ENCODE measurements at places on chromosomes 3 and 15.

GRCh38 chr15:101803209-101803608, at the start of gene OR4F6:
Gene OR4F6 (plus strand): TSS chr15:101803509. CDS start chr15:101805720, 2,211 bp downstream.
- DNase-seq: no peak

DNA sequence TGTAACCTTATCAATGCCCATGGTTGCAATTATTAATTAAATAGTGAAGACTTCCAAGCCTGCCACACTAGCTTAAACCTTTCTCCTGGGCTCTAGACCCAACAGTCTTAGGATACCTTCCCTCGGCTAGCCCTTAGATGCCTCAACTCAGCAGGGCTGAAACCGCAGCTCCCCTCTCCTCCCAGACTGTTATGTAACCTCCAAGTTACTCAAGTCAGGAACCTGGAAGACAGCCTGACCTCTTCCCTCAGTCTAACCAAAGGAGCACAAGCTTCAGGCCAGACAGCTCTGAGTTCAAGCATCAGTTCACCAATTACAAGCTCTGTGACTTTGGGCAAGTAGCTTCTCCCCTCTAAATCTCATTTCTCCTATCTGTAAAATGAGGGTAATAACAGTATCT, 70.5 kb upstream of the HACD2 start:
- no peak for DNase-seq

DNA sequence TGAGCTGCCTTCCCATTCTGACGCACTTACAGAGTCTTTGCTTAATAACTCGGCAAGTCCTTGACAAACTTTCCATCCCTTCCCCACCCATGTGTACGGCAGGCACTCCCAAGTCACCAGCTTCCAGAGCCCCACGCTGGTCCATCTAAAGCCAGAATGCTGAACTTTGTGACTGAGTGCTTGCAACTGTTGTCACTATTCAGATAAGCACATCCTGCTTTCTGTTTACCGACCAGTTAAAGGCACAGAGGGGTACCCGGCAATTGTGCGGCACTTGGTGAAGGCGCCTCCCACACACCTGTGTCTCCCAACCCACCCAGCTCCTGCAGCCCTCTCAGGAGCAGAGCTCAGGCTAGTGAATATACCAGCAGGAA, 430.6 kb downstream of the FOXP1 start:
- no peak for DNase-seq

DNA sequence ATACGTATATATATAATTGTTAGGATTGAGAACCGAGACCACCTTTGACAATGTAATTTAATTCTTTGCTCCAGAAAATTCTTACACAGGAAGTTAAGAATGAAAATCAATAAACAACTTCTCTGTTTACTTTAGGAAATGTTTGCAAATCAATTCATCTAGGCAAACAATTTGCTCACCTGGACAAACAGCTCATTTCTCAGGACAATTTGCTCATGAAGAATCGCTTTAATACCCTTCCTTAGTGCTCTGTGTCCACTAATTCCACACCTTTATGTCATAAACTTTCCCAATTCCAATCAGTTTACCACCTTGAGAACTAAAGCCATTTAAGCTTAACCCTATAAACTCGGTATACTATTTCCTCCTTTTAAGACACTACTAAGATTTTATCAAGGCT, 292.2 kb downstream of the BCHE start:
- DNase-seq: no peak

DNA sequence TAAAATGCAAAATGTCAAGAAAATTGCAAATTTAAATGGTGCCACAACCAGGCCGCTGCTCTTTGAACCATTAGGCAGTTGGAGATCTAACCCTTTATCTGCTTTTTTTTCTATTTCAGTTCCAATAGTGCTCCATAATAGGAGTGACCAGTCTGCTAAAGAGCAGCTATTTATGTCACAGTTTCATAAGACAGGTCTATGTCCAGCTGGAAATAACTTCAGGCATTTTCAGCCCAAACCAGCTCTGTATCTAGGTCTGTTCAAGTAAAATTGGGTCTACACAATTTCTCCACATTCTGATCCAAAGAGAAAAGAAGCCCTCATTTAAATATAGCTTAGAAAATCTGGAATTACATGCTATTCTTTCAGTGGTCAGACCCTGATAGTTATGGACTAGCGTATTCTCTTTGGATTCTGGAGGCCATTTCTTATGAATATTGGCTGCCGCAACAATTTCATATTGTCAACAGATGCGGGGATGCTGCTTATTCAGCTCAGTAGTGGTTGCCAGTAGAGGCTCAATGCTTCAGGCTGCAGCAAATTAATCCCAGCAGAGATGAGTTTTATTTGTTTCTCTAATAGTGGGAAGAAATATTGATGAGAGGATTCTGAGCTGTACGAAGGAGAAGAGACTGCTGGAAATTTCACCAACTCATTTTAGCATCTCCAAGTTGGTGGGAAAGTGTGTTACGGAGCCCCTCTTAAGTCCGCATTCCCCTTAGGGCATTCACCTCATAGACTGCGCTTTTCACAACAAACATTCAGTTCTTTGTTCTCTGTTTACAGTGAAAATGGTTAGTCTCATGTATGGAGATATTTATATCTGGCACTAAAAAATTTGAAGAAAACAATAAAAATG, 887.0 kb downstream of the ROBO1 start:
- peak; percentile 20 for DNase-seq

GRCh38 chr3:7973006-7973405, 528.6 kb upstream of the LMCD1 start:
- no peak for DNase-seq

GRCh38 chr3:138230525-138230924, 43.4 kb downstream of the ARMC8 start:
- DNase-seq: no peak

DNA sequence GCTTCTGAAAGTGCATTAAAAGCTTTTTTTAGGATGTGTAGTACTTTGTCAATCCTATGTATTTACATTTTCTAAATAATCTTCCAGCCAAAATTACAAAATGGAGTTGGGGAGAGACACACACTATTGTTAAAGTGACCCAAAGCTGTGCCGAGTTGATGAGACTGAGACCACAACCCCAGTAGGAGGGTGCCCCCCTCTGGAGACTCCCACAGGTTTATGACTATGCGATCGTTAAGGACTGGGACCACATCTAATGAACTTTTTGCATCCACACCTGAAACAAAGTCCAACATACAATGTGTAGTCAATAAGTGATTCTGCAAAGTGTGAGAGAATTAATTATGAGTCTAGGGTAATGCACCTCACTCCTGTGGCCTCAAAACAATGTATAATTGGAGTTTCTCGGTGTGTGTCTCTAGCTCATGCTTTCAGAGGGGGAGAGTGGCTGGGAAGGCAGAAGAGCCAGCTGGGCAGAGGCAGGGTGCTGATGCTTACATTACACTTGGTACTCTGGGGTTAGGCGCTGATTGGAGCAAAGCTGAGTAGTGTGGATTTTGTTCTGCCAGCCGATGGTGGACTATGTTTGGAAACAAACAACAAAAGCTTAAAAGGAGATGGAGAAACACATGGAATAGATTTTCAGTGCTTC, 102.8 kb downstream of the KCNH8 start:
- no peak for DNase-seq

DNA sequence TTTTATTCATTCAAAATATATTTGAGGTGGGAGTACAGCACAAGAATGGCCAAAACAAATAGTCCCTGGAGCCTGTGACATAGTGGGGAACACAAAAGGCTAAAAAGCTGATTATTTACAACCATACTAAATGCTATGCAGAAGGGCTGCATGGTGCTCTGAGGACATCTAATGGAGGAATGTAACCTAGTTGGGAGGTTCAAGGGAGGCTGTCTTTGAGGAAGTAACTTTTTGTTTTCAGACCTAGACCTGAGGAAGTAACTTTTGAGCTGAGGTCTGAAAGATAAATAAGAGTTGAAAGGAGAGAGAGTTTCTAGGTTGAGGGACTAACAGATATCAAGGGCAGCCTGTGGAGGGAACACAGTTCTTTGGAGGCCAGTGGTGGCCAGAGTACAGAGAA, 34.8 kb upstream of the RASA2 start:
- no peak for DNase-seq

- no peak for DNase-seq
Measured at GRCh38 chr3:192843723-192844485, 73.8 kb downstream of the MB21D2 start.

DNA sequence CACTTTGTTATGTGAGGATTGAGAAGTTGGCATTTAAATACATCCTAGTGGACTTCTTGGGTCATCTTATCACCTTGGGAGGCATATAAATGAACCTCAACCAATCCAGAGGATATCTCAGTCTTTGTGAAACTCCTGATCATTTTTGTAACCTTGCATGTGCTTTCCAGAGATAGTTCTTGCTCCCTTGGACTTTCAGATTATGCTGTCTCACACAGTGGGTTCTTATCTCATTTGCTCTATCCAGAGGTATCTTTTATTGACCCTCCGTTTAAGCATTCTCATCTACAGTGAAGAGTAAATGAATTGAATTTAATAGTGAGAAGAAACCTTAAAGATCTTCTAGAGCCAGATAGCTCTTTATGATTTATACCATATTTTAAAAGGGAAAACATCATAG, 10.4 kb downstream of the ARMC8 start:
- no peak for DNase-seq

- no peak for DNase-seq
Measured at GRCh38 chr3:102748646-102749045, 313.8 kb downstream of the ZPLD1 start.

DNA sequence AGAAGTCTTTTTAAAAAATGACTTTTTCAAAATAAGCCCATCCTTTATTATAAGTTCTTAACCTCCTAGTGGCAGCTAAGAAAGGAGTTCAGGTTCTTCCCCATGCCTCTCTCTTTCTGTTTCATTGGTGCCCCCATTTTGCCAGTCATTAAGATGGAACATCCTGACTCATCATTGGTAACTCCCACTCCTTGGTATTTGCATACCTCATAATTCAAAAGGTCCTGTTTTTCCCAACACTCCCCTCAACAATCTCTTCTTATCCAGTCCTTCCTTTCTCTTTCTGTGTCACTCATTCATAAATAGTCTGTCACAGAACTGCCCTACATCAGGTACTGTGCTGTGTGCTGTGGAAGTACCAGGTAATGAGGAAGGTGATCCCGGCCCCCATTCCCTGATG, 394.0 kb downstream of the FOXP1 start:
- no peak for DNase-seq

DNA sequence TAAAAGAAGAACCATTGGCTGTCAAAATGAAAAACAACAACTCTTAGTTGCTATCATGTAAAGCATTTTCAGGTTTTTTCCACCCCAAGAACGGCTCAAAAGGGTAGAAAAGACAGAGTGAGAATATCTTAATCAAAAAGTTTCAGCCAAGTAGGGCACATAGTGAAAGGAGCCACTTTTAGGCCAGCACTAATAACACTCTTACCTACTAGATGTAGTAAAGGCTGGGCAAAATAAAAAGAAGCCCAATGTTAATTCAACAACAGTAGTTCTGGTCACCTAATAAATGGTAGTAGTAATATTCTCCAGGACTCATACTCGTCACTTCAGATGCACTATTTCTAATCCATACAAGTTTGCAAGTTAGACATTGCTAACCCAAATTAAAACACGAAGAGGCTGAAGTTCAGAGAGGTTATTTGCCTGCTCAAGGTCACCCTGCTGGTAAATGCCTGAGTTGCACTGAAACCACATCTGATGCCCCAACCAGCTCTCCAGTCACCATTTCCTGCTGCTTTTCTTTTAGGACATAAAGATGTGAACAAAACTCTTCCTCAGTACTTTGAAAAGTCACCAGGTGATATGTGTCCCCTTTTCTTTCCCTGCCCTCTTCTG, 7.5 kb downstream of the GOLIM4 start:
- DNase-seq: no peak

DNA sequence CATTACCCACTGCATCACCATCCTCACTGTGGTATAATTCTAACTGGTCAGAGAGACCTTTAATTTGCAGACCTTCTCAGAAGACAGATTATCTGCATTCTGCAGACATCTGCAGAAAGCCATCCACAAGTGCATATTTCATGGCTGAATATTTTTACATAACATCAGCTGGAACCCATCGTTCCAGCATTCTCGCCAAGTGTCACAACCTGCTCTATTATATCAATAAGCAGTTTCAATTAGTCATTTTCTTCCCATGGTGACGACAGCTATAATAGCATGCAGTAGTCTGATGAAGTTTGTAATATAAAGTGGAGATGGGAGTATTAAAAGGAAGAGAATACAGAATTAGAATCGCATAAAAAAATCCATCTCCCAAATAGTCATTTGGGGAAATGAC, 334.7 kb downstream of the FHIT start:
- DNase-seq: no peak

DNA sequence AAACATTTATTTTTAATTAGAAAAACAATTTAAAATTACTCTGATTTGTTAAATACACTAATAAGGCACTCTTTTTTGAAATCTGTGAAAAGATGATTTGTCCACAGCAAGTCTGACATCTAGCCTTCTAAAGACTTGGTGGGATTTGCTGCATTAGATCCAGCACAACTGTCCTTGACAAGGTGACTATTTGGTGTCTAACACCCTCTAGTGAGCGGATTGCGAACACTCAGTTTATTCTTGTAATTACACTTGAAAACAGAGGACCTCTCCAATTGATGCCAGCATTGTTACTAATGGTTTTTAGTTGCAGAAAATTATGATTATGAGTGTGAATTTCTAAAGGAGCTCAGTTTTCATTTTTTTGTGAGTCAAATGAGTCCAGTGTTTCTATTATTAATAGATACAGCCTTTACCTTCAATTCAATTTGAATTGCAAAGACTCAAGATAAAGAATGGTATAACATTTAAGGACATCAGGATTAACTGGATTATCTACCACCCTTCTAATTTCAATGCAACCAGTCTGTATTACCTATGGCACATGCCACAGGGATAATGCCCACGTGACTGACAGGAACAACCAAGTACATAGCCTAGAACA, 29.7 kb upstream of the STRIT1 start:
- DNase-seq: peak; percentile 88

DNA sequence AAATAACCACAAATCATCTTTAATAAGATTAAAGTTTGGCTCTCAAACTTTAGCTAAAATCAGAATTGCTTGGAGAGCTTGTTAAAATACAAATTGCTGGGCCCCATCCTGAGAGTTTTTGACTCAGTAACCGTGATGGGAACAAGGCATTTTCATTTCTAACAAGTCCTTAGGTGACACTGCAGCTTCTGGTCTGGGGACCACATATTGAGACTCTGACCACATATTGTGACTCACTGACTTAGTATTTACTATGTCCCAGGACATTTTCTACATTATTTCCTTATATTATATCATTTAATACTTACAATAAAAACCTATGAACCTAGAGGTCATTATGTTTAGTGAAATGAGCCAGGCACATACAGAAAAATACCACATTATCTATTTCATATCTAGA, 164.5 kb downstream of the ZMAT3 start:
- no peak for DNase-seq

Measured in SJCRH30 (cell line).